Bronchial epithelial cell (primary cell): ENCODE measurements at places on chromosomes 2 and 18. TPM values are rescaled to one million over a fixed set of nuclear protein-coding genes. Genes with fewer than 3 reads are reported as not detected.

Gene PSMA8
- not detected in 2 replicates for total RNA-seq

Gene SPDYA
- total RNA-seq: 0.79 and 1.4 TPM in 2 replicates

Gene CMPK2
- under 0.01 and 0.26 TPM in 2 replicates for total RNA-seq

Gene AQP12B
- not detected in 2 replicates for total RNA-seq

Gene RAB6C
- under 0.01 TPM in 1 of 2 replicates, not detected in the other for total RNA-seq

Gene RASGRP3
- 0.38 and 0.79 TPM in 2 replicates for total RNA-seq

Gene C2orf72
- total RNA-seq: under 0.01 TPM in 1 of 2 replicates, not detected in the other
